Activated T-helper 17 cell treated with anti-CD3 and anti-CD28 coated beads, Interleukin-2, amount 50 U/mL, for 72 hours (primary cell): ENCODE measurements at places on chromosomes 4 and X. TPM values are rescaled to one million over a fixed set of nuclear protein-coding genes. Genes with fewer than 3 reads are reported as not detected.

The EDNRA gene
- not detected for total RNA-seq

DNA sequence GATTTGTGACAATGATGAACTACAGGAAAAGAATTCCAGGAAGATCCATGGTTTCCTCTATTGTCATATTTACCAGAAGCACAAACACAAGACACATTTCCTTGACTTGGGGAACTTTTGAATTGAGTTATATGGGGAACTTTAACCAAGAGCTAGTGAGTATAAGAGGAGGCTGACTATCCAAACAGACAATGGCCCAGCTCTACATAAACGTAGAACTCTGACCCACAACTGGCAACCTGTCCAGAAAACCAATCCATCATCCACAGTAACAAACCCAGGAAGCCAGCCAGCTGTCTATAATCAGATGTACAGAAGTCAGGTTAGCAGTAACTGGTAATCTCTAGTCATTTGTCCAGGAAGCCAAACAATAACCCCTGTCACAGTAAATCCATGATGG, 167.0 kb upstream of the CPEB2 start:
- ATAC-seq = no peak

DNA sequence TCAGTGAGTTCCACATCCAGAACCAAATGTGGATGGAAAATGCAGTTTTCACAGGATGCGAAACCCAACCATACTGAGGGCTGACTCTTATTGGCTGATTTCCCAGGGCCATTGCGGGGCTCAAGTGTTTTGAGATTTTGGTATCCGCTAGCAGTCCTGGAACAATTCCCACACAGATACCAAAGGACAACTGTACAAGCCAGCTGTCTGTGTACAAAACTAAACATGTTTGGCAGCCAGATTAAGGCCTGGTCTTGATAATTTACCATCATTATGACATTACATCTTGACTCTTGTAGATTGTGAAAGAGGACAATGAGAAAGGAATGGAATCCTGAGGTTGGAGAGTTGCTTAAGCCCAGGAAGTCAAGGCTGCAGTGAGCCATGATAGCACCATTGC, 121.9 kb downstream of the DKK2 start:
- no peak for ATAC-seq

The CXCL11 gene
- not detected for total RNA-seq

GRCh38 chr4:111639876-111640275, 505.4 kb upstream of the FAM241A start:
- no peak for ATAC-seq

- no peak for ATAC-seq
Observed at GRCh38 chr4:79852305-79852730, 220.7 kb downstream of the ANTXR2 start.

The SSX4B gene
- total RNA-seq = not detected

DNA sequence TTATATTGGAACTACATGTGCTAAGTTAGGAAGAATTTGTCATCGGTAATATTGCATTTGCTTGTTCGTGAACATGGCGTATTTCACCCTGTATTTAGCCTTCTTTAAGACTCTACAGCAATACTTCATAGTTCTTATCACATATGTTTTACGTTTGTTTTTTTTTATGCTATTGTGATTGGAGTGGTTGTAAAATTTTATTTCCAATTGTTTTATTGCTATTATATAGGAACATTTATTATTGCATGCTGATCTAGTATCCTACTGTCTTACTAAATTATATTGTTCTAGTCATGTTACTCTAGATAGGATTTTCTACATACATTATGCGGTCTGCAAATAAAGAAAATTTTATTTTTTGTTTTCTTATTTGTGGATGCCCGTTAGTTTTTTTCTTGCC, 107.4 kb downstream of the KDM6A start:
- no peak for ATAC-seq

The SLAIN2 gene
- total RNA-seq = 52.0 TPM

The VCX gene
- total RNA-seq = not detected

- no peak for ATAC-seq
Observed at GRCh38 chr4:102180046-102180445, 165.2 kb downstream of the SLC39A8 start.

The EIF1AX gene
- 106 TPM for total RNA-seq

DNA sequence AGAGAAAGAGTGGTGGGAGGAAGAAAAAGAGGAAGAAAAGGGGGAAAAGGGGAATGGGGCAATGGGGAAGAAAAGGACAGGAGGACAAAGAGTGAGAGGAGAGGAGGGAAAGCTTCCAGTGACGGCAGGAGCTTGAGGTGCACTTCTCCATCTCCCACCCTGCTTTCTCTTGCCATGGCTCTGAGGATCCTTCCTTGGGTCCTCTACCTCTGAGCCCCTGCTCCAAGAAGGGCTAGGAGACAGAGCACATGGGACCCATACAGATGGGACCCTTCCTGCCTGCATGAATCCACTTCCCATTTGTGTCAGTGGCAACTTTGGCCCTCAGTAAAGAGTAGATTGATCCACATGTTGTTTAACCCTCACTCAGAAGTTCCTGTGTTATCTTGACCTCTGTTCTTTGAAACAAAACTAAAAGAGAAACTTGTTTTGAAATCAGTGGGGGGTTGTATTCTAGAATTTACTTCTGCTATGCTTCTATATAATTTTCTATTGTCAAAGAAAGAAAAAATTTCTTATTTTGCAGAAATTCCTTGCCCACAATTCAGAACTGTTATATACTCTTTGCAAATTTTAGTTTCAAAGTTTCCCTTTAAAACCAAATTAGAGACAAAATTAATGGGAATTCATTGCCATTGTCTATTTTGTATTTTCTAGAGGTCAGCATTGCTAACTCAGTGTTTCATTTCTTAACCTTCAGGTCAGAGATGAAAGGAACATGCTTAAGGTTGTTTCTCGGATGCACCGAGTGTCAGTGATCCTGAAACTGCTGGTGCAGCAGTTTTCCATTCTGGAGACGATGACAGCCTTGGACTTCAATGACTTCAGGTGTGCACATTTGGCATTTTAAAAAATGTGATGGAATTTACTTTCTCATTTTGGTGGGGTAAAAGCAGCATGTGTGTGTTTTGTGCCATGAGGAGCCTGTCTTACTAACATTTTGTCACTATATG, 5.0 kb downstream of the TDO2 start:
- ATAC-seq = no peak

The CDKL2 gene
- total RNA-seq = 2.4 TPM

GRCh38 chrX:16524316-16524715, 125.6 kb upstream of the S100G start:
- no peak for ATAC-seq

- no peak for ATAC-seq
Observed at GRCh38 chr4:24937917-24938281, 25.1 kb upstream of the CCDC149 start.

- peak; percentile 46 for ATAC-seq
Observed at GRCh38 chr4:145956288-145956890, 17.8 kb upstream of the ZNF827 start.

- ATAC-seq = no peak
Observed at GRCh38 chrX:3659761-3660160, 53.7 kb downstream of the PRKX start.

The FHL1 gene
- total RNA-seq = 27.5 TPM

- peak; percentile 77 for ATAC-seq
Observed at GRCh38 chrX:65127842-65128241, 151.6 kb upstream of the ZC4H2 start.

DNA sequence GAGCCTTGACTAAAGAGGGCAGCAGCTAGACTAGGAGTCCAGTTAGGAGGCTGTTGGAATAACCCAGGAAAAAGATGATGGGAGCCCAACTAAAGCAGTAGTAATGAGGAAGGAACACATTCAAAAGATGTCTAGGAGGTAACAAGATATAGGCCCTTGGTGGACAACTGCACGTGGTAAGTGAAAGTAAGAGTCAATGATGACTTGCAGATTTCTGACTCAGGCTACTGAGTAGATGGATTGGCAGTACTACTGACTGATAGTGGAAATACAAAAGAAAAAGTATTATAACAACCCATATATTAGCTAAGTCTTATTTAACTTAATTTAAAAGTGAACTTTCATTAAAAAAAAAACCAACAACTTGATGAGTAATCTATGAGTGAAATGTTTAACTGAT, 74.0 kb downstream of the PAK3 start:
- peak; percentile 82 for ATAC-seq

DNA sequence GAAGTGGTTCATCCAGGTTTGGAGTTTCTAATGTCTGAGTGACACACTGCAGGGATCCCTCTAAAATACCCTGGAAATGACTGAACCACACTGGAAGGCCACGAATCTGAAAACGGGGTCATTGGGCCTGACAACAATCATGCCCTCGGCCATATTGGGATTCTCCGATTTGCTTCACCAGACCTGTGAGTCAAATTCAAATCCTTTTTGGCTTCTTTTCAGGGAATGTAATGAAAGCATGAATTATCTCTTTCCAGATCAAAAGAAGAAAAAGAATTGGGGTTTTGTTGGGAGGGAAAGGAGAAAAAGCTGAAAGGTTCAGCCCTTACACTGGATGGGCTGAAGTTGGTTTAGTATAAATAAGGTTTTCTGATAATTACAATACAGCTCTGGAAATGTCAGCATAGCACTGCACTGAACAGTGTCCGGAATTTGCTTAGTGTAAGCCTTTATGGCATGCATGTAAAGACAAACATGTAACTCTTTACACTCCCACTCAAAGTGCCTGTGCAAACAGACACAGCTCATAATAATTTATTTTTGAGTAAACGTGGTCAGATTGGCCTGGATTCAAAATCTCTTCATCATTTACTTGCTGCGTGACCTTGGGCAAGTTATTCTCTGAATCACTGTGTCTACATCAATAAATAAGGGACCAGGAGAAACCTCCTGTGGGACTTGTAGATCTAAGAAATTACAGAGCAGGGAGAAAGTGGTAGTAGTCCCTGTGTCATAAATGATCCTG, 21.4 kb downstream of the CT47C1 start:
- no peak for ATAC-seq

The CT83 gene
- not detected for total RNA-seq

DNA sequence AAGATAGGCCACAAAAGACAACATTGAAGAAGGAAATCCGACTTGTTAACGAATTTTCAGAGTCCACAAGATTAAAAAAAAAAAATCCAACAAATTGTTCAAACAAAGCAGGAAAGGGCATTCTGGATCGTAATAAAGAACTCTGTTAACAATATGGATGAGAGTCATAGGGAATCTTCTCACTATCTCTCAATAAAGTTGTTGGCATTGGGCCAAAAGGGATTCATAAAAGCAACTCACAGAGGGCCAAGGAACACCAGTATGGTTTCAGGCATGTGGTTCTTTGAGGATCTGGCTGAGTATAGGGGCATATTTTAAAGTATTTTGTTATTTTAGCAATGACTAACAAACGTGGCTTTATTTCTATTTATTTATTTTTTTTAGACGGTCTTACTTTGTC, 49.5 kb downstream of the SHISA3 start:
- ATAC-seq = no peak

The GJB1 gene
- total RNA-seq = not detected

GRCh38 chrX:100696699-100697351, 35.1 kb downstream of the SYTL4 start:
- no peak for ATAC-seq

- no peak for ATAC-seq
Observed at GRCh38 chrX:28847423-28847822, 260.2 kb downstream of the IL1RAPL1 start.

DNA sequence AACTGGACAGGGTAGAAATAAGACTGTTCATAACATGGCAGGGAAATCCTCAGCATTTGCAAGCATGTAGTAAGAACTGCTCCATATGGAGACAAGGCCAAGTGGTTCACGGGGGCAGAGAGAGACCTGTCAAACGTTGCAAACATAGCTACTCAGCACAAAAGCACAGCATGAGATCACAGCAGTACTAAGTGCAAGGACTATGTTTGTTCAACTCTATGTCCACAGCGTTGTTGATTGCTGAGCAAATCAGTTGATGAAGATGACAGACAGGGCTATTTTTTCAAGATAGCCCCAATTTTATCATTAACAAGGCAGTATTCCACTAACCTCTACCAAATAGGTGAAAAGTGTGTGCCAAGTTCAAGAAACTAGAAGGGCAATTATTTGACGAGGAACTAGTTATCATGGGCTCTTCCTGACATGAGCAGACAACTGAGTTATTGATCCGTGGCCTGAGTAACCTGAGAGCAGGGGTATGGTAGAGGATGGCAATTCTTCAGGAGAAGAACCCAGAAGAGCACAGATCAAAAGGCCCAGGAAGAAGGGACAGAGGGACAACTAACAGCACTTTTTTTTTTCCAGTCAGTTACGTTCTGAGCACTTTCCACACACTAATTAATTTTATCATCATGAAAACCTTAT, 57.4 kb downstream of the SPOCK3 start:
- ATAC-seq = no peak

- peak; percentile 69 for ATAC-seq
Observed at GRCh38 chrX:130082244-130083106, 27.8 kb downstream of the ELF4 start.

DNA sequence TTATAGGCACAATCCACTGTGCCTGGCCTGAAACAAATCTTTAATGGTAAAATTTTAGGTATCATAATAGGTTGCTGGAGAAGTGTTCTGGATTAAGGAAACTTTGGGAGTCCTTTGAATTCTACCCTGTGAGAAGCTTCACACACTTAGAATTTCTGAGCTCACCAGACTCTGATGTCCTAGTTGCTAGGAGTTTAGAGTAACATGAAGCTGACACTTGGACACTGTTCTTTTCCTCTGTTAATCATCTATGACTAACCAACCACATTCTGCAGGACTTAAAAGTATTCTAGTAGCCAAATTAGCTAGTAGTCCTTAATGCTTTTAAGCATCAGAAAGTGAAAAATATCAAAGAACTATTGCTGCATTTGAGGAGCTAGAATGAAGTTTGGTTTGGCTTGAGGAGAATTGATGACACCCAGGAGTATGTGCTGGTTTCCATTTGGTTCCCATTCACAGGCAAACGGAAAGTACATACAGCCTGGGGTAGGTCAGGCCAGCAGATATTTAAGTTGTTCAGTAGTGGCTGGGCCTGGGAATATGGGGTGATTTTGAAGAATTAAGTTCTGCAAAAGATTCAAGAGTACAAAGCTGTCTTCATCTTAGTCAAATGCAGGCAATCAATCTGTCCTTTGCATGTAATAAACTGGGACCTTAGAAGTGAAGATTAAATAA, 38.8 kb upstream of the IGFBP7 start:
- ATAC-seq = no peak

The PHOX2B gene
- total RNA-seq = not detected

- ATAC-seq = peak; percentile 42
Observed at GRCh38 chr4:42865572-42866189, 26.8 kb upstream of the GRXCR1 start.

GRCh38 chr4:102526532-102526931, 25.4 kb downstream of the NFKB1 start:
- no peak for ATAC-seq

DNA sequence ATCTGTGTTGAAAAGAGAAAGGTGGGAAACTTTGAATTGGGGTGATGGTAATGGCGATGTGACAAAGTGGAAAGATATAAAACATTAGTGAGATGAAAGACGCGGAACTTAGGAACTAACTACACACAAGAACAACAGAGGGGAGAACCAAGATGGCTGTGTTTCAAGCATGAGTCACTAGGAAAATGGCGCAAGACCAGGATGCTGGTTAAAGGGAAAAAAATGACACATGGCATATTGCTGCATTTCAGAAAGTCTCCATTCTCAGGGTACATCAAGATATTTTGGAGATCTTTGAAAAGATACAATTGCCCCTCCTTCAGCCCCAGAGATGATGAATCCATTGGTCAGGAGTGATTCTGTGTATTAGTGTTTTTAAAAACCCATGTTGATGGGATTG, 164.4 kb downstream of the FBXO8 start:
- ATAC-seq = no peak
